EL (cell line): ENCODE measurements at places on chromosomes 12 and 14.
A peak's percentile ranks its signal among the peaks of the same experiment; 100 is the strongest.

- DNase-seq = no peak
Observed at GRCh38 chr14:62629176-62629725, 416.0 kb downstream of the KCNH5 start.

DNA sequence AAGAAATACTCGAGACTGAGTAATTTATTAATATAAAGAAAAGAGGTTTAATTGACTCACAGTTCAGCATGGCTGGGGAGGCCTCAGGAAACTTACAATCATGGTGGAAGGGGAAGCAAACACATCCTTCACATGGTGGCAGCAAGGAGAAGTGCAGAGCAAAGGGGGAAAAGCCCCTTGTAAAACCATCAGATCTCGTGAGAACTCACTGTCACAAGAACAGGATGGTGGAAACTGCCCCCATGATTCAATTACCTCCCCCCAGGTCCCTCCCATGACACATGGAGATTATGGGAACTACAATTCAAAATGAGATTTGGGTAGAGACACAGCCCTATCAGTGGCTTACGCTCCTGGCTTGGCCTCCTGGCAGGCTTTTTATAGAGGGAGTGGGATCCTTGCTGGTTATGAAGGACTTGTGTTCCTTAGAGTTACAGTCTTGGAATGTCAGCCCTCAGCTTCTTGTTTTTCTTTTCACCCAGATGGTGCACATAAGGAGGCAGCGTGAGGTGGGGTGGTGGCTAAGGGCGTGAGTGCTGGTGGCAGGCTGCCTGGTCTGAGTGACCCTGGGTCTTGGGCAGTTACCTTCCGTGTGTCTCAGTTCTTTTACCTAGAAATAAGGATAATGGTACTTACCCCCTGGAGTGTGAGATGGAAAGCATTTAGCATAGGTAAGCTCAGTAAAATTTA is 25.7 kb downstream of the TRAF3 start:
- no peak for DNase-seq

DNA sequence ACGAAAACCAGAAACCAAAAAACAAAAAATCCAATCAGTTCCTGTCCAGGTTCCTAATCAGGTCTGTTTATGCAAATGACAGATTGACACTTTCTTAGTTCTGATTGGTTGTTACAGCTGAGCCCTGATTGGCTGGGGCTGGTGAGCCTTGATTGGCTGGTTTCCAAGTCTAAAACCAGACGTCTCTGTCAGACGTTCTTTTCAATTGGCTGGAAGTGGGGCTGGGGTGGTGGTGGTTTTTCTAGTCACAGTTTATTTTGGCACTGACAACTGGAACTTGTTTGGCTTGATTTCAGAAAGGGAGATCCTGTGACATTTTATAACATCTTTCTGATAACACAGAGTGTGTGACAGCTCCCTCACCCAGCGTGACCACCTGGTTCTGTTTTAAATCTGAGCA is 36.1 kb upstream of the PRICKLE1 start:
- DNase-seq = no peak

DNA sequence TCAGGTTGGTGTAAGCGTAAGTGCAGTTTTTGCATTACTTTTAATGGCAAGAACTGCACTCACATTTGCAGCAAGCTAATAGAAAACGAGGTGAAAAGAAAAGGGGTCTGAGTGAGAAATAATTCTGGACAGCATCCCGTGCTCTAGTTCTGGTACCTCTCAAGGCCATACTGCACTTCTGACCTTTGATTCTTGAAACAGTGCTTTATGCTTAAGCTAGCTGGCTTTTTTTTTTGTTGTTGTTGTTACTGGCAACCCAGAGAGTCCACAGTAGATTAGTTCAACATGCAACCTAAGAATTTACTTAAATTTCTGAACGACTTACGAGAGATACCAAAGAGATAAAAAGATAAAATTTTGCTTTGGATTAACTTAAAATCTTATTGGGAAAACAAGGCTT is 75.2 kb upstream of the PRKD1 start:
- DNase-seq = no peak

DNA sequence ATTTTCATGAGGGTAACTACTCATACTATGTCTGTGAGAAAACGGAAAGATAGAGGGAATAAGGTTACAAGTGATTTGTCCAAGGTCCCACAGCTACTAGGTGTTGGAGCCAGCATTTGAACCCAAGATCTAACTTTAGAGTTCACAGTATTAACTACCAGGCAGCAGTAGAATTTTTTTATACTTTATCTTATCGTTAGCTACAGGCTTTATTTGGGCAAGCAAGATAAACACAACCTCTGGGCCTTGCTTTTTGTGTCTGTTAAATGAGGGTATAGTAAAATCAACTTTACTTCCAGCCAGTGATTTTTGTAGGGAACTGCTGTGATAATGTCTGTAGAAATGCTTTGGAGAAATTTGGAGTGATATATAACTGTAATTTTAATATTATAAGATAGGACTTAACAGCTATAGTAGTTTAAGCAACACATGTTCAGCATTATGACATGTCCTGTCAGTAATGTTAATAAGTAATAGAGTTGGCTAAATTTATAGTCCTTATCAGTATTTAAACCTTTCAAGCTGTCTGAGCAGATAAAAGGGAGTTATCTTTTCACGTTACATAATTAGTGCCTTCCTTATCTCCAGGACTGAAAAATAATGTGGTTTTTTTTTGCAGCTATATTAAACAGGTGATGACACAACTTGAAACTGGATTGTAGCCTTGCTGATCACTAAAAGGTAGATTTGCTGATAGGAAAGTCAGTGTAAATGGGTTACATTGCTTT is 12.8 kb downstream of the LEMD3 start:
- no peak for DNase-seq

- peak; percentile 68 for DNase-seq
Observed at GRCh38 chr12:80033448-80033847, 65.9 kb upstream of the OTOGL start.

- DNase-seq = no peak
Observed at GRCh38 chr12:106675651-106676435, 93.0 kb downstream of the RFX4 start.
